CD4-positive, alpha-beta T cell treated with Interleukin-17A for 1 hour (primary cell): ENCODE measurements at places on chromosomes 4 and X.

- no peak for DNase-seq
These were observed 40.4 kb downstream of the BCOR start for GRCh38 chrX:40057405-40057804.

- DNase-seq = no peak
These were observed 27.1 kb upstream of the IGFBP7 start for GRCh38 chr4:57137261-57137660.

DNA sequence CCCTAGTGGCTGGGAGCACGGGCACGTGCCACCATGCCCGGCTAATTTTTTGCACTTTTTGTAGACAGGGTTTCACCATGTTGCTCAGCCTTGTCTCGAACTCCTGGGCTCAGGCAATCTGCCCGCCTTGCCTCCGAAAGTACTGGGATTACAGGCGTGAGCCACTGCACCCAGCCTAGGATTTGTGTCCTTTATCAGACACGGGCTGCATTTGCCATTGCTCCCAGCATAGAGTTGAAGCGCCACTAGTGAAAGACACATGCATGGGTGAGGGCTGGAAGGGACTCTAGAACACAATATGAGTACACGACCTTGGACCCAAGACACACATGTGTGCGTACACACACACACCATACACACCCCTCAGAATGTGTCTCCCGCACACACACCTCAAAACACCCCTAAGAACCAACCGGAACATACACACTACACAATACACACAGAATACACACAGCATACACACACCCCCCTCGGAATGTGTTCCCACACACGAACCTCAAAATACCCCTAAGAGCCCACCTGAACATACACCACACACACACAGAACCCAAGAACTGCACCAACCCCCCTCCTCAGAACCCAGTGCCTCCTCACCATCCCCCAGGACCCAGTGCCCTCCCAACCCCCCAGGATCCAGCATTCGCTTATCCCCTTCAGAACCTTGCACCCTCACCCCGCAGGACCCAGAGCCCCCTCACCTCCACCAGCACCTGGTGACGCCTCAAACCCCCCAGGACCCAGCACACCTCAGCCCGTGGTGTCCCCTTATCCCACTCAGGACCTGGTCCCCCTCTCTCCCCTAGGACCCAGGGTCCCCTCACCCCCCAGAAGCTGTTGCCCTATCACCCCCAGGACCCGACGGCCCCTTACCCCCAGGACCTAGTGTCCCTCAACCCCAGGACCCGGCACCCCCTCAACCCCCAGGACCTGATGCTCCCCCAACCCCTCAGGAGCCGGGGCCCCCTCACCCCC lies 1.0 kb downstream of the TNIP2 start:
- DNase-seq = no peak

DNA sequence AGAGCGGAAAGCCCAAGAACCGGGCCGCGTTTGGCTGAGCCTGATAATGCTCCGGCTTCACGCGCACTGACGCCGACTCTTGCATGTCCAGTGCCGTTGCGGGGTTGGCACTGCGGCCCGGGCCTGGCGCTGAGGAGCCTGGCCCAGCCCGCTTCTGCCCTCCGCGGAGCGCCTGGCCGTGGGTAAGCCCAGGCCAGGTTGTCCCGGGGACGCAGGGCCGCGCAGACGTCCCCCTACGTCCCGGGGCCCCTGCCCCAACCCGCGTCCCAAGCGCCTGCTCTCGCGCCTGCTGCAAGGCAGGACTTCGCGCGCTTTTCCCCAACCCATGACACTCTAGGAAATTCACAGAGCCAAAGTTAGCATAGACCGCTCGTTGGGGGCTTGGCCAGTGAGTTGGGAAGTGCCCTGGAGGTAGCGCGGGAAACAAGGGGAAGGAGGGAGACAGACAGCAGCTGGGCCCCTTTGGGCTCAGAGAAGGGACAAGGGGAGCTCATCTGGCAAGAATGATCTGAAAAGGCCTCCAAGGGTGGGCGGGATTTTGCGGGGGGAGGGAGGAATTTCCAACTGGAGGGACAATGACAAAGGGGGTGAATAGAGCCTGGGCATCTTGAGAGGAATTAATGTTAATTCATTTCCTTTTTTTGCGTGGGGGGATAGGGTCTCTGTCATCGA lies 665 bp upstream of the LRPAP1 start:
- no peak for DNase-seq

- no peak for DNase-seq
These were observed 3.9 kb downstream of the RPL10 start for GRCh38 chrX:154401918-154402621.

DNA sequence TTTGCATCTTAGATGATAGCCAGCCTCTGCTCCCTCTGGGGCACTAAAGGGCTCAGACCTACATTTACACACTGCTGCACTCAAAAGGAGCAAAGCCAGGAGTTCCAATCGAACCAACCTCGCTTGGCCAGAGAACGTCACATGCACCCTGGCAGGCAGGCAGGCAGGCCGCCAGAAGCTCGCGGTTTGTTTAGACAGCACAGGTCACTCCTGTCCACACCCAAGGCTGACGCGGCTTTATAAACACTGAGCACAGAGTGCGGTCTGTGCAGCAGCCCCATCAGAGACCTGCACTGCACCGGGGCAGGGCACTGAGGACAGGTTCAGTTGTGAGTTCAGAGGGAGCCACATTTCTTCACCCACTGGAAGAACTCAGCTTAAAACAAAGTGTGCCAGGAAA lies 143.9 kb downstream of the BCOR start:
- no peak for DNase-seq

- no peak for DNase-seq
These were observed 142.9 kb downstream of the ANAPC10 start for GRCh38 chr4:144955104-144955503.

GRCh38 chr4:38610966-38611431 lies 53.0 kb upstream of the KLF3 start:
- DNase-seq = no peak

- no peak for DNase-seq
These were observed 59.2 kb downstream of the FAM47A start for GRCh38 chrX:34072906-34073305.

DNA sequence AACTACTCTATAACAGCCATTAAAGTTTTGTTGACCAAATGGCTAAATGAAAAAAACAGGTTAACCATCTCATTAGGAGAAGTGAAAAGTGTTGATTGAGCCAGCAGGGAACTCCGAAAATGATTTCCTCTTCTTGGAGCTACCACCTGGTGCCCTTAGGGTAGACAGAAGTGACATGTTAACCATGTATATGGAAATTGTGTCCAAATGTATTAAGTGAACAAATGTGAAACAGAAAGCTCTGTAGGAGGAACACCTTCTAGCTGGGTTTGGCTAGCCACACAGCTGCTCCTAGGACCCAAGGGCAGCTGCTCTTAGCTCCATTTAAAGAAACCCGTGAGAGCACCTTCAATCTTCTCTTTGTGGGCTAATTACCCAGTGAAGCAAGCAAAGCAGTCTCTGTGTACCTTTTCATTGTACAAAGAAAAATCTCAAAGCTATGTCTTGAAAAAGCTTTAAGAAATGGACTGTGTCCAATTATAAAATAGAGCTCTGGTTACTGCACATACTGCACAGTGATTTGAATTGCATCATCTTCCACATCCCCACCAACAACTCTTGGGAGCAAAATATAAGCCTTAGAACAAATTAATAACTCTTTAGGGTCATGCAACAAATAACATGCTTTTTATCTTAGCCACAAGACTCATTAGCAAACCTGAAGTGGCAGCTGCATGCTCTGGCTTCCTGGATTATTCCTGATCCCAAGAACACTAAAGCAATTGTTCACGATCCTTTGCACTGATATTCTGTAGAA lies 59.2 kb upstream of the PARM1 start:
- DNase-seq = peak; percentile 0

- no peak for DNase-seq
These were observed 51.5 kb upstream of the ATOH1 start for GRCh38 chr4:93777081-93777460.

GRCh38 chrX:24245202-24245601 lies 68.7 kb downstream of the SUPT20HL2 start:
- no peak for DNase-seq

DNA sequence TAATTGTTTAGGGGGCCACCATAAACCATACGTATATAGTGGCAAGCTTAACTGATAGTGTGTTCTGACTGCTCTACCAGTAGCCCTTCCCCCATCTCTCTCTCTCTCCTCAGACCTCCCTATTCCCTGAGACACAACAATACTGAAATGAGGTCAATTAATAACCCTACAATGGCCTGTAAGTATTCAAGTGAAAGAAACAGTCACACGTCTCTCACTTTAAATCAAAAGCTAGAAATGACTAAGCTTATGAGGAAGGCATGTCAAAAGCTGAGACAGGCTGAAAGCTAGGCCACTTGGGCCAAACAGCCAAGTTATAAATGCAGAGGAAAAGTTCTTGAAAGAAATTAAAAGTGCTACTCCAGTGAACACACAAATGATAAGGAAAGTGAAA lies 78.0 kb downstream of the PRDM5 start:
- no peak for DNase-seq

DNA sequence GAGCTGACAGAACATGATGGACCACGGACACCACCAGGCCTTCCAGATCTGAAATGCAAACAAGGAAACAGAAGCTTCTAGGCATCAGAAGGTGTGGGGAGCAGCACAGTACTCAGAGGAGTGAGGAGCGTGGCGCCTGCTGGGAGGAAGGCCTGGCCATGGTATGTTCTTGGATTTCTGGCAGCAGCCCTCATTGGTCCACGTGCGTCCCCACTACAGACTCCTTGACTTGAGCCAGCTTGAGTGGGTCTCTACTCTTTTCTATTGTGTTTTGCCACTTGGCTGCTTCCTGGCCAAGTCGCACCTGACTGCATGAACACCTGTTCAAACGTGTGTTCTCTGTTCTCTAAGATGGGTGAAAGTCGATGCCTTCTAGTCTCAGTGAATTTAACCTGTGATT lies 18.0 kb downstream of the ZNF275 start:
- DNase-seq = no peak

GRCh38 chr4:110122201-110122600 lies 76.2 kb downstream of the ELOVL6 start:
- DNase-seq = no peak

DNA sequence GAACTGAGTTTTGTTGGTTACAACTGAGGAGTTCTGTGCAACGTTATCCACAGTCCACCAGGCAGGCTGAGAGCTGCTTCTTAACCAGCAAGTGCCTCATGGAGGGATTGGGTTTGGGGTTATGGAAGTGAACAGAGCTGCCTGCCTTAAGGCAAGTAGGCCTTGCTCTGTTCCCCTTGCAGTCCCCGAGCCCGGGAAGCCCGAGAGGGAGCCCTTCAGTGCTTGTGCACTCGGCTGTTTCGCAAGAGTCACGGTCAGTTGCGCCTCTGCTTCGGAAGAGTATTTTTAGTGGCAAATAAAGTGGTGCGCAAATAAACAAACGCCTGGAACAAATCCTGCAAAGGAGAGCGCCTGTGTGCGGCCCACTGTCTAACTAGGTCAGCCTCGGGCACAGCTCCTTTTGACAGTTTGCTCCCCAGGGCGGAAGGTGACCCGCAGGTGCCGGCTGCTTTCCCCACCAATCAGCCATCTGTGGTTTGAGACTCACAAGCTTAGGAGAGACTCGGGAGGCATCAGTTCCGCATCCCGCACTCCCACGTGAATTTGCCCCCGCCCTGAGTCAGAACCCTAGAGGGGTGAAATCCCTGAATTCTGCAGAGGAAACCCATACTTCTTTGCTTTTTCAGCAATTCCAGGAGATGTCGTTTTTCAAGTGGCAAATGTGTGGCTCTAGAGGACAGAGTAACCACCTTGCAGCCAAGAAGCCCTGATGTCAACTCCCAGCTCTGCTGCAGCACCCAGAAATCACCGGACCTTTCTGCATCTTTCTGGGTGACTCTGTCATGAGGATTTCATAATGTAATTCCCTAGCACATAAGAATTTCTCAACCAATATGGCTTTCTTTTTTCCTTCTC lies 56.8 kb downstream of the LGI2 start:
- DNase-seq = no peak

DNA sequence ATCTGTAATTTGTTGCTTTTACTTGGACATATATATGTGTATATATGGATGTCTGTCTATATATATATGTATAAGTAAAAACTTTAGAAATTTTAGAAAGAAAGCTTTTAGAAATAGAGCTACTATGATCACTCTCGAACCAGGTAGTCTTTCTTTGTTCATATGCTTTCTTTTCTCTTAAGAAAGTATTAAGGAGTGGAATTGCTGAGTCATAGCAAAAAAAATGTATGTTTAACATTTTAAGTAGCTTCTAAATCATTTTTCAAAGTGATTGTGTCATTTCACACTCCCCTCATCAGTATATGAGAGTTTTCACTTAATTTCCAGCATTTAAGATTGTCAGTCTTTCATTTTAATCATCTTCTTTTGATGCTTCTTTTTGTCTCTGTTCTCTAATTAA lies 447.9 kb upstream of the TECRL start:
- no peak for DNase-seq

DNA sequence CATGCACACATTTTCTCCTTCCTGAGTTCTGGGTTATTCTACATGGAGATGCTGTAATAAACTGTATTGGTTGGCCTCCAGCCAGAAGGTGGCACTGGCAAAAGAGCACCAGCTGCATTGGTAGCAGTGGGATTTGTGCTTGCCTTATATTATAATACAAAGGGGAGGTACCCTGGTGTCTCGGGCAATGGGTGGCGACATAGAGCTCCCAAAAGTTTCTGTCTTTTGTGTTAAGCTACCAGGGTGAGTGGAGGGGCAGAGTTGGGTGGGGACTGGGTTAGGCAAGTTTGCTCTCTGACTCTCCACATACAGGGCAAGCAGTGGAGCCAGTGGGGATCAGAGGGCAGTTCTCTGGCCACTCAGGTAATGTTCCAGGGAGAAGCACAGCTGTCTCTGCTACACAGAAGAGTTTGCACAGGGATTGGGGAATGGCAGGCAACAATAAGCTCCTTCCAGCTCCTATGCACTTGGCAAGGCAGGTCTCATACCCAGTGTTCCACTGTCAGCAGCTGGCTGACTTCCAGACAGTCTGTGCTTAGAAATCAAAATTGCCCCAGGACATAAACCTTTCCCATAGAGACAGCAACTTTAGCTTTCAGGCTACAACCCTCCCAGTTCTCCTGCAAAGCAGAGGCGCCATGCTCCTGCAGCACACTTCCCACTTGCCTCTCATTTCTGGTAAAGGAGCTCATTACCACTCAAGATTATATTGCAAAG lies 463.9 kb upstream of the PCDH7 start:
- DNase-seq = no peak

- peak; percentile 74 for DNase-seq
These were observed at the start of gene ZNF630 for GRCh38 chrX:48071064-48071985. Gene ZNF630 (minus strand): TSS chrX:48071640. CDS start chrX:48066886, 4,754 bp downstream.

DNA sequence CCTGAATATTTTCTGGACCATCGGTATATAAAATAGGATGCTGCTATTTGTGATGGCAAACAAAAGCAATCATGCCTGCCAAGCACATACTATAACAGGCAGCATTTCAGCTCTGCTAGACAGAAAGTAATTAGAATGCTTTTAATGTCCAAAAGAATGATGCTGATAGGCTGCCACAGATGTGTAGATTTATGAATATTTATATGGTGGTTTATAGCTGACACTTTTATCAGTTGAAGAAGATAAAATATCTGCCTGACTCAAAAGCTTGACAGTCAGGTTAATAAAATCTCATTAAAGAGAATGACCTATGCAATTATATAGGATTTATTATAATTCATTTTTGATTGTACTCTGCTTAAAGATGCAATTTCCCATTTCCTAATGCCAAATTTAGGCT lies 4.0 kb downstream of the BEND4 start:
- no peak for DNase-seq
